ENCODE measurements at places on chromosomes 4 and X.
A peak's percentile ranks its signal among the peaks of the same experiment; 100 is the strongest.

GRCh38 chr4:127586922-127587571 is 45.7 kb upstream of the INTU start:
- DNase-seq, result peak; percentile 46

DNA sequence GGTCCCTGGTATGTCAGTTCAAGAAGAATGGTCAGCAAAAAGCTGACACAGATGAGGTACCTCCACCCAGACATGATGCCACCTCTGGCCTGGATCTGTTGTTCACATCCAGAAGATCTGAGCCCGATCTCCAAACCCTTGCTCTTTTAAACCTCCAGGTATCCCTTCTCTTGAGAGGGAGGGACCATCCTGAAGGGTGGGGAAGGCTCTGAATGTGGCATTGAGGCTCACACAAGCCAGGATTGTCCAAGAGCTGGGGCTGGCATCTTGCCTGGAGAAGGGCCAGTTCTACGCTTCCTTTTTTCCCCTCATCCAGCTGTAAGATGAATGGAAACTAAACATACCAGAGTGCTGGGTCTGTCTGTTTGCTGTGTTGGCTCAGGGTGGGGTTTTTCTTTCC is at the start of gene ITIH6:
TSS of gene ITIH6 (minus strand) at position 119 of the 400 bp plus-strand sequence. CDS start at position 74, 45 bp downstream.
- DNase-seq, result no peak

DNA sequence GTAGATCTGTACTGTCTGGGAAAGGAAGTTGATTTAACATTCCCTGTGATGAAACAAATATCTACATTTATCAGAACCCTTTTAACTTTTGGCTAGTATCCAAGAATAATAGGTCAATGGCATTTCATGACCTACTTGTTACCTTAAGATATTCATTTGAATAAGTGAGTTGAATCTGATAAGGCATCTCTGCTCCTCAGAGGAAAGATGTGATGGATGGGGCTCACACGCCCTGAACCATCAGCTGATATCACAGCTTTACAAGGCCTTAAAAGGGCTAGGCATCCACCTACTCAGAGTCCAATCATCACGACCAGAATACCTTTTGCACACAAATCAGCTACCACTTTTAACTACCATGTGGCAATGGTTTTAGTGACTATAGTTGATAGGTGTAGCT is 90.2 kb upstream of the PDLIM3 start:
- DNase-seq, result no peak

DNA sequence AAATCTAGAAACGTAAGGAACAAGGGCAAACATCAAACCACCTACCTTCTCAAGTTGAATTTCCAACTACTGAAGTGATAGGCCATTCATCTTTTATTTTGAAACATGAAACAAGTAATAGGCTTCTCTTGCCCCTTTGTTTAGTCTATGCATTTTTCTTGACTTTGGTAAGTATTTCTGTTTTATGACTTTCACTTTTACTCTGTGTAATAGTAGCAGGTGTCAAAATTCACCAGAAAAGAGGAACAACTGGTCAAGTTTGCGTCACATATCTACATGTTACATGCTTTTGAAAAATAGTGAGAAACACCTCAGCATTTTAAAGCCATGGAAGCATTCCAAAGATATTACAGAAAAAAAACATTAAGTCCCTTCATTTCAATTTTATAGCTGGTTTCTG is 157.1 kb upstream of the FTHL17 start:
- no peak for DNase-seq

- no peak for DNase-seq
These were observed 76.5 kb downstream of the CENPC start for GRCh38 chr4:67468830-67469229.

GRCh38 chr4:175810073-175810730 is 1.9 kb downstream of the GPM6A start:
- DNase-seq, result no peak

- DNase-seq, result no peak
These were observed 167.9 kb upstream of the ZFP42 start for GRCh38 chr4:187827631-187828030.

- no peak for DNase-seq
These were observed 77.1 kb downstream of the SLC9A7 start for GRCh38 chrX:46681849-46682248.

DNA sequence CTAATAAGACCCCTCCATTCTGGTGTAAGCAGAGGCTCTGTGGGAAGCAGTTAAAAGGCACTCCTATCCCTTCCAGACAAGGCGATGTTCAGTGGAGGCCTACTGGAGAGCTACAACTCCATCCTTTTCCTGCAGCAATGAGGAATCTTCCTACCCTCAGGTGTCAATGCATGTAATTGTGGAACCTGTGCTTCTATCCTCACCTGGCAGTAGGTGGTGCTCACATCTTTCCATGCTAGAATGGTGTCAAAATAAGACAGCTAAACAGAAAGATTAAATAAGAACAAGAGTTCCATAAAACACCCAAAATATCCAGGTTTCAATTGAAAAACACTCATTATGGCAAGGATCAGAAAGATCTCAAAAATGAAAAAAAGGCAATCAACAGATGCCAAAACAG is 224.6 kb downstream of the IL15 start:
- DNase-seq, result no peak

DNA sequence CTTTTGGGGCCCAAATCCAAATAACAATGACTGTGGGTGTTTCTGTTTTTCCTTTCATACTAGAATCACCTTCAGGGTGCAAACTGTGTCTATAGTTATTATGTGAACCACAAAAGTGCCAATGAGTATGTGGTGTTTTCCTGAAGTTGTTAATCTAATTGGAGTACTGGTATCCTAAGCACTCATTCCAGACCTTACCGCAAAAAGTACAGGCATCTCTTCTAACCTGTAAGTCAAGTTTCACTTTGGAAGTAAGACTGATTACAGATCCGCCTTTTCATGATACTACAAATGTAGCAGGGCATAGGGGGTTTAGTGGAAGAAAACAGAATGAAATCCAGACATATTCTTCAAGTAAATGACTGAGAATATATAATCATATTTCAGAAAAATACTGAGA is 16.1 kb downstream of the COQ2 start:
- no peak for DNase-seq

GRCh38 chrX:22159071-22159470 is 113.6 kb upstream of the CBLL2 start:
- DNase-seq, result no peak

- DNase-seq, result peak; percentile 3
These were observed 93.6 kb upstream of the RASGEF1B start for GRCh38 chr4:81565142-81565870.

DNA sequence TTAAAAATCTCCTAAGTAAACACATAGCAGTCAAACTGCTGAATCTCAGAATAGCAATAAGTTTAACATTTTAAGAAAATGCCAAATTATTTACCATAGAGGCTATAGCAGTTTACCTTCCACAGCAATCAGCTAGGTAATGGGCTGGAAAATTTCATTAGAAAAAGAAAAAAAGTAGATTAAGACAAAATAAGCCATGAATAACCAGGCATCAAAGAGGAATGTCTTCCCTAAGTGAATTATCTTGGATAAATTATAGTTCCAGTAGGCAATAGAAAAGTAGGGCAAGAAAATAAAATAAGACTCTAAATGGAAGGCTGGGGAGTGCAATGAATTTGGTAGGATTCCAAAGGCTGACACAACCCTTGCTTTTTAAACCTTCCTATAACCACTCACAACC is 722.8 kb downstream of the TRAM1L1 start:
- no peak for DNase-seq

GRCh38 chr4:163755013-163755412 is 260.5 kb downstream of the TMA16 start:
- no peak for DNase-seq

- no peak for DNase-seq
These were observed 36.8 kb downstream of the ANK2 start for GRCh38 chr4:113086172-113086695.

DNA sequence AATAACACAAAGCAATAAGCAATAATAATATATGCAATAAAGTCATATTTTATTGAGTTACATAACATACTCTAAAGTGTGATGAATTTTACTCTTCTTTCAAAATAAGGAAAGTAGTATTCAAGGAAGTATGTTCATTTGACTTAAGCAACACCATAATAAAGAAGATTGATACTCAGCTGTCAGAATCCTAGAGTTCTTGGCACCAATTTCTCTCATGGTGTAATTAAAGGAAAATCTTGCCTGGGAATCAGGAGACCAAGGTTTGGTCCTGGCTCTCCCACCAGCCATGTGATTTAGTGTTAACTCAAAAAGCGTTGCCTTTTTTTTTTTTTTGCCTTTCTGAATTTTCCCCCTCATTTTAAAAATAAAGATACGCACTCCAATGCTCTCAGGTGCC is 17.1 kb downstream of the MYOZ2 start:
- DNase-seq, result no peak

Data from NCI-H146 (cell line).